ENCODE measurements at places on chromosomes 1 and 21. TPM values are rescaled to one million over a fixed set of nuclear protein-coding genes. Genes with fewer than 3 reads are reported as not detected.
A peak's percentile ranks its signal among the peaks of the same experiment; 100 is the strongest.

DNA sequence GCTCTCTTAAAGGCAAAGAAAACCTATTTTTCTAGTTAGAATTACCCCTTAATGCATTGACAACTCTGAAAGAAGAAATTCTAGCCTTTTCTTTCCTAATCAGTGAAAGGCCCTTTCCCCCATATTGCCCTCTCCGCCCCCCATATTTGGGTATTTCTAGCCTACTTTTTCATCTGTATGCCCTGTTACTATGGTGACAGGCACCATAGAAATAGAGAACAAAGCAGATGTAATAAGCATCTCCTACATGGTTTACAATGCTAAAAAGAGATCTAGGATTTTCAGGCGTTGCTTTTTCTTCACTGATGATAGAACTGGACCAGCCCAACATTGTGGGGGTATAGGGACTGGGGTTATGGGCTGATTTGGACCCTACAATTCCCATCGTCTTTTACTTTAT lies 14.5 kb downstream of the LRRC8B start:
- no peaks in the 10 kb centered on the region for H3K27me3 ChIP-seq
- peaks cover 13% of the 10 kb centered on the region for H3K36me3 ChIP-seq
- H3K4me1 ChIP-seq, result peaks cover 46% of the 10 kb centered on the region
- no peak for DNase-seq
- H3K4me3 ChIP-seq, result no peak overlapping the region
- H3K27ac ChIP-seq, result peak overlapping the region; percentile 77

GRCh38 chr1:47881505-47882442 lies 115.4 kb downstream of the TRABD2B start:
- no peak overlapping the region for H3K4me3 ChIP-seq
- no peaks in the 10 kb centered on the region for H3K36me3 ChIP-seq
- no peaks in the 10 kb centered on the region for H3K4me1 ChIP-seq
- peaks cover 6% of the 10 kb centered on the region for H3K27me3 ChIP-seq
- no peak for DNase-seq

- peak overlapping the region; percentile 95 for H3K4me3 ChIP-seq
- peak overlapping the region; percentile 100 for H3K27ac ChIP-seq
- H3K36me3 ChIP-seq, result peaks cover 6% of the 10 kb centered on the region
- H3K4me1 ChIP-seq, result peaks cover 12% of the 10 kb centered on the region
- DNase-seq, result no peak
These were observed 602 bp upstream of the UFC1 start for GRCh38 chr1:161153176-161153575.

GRCh38 chr21:42847051-42847707 lies 32.2 kb downstream of the WDR4 start:
- H3K27me3 ChIP-seq, result no peaks in the 10 kb centered on the region
- no peak overlapping the region for H3K4me3 ChIP-seq
- DNase-seq, result no peak
- H3K4me1 ChIP-seq, result peaks cover 15% of the 10 kb centered on the region
- no peaks in the 10 kb centered on the region for H3K36me3 ChIP-seq

DNA sequence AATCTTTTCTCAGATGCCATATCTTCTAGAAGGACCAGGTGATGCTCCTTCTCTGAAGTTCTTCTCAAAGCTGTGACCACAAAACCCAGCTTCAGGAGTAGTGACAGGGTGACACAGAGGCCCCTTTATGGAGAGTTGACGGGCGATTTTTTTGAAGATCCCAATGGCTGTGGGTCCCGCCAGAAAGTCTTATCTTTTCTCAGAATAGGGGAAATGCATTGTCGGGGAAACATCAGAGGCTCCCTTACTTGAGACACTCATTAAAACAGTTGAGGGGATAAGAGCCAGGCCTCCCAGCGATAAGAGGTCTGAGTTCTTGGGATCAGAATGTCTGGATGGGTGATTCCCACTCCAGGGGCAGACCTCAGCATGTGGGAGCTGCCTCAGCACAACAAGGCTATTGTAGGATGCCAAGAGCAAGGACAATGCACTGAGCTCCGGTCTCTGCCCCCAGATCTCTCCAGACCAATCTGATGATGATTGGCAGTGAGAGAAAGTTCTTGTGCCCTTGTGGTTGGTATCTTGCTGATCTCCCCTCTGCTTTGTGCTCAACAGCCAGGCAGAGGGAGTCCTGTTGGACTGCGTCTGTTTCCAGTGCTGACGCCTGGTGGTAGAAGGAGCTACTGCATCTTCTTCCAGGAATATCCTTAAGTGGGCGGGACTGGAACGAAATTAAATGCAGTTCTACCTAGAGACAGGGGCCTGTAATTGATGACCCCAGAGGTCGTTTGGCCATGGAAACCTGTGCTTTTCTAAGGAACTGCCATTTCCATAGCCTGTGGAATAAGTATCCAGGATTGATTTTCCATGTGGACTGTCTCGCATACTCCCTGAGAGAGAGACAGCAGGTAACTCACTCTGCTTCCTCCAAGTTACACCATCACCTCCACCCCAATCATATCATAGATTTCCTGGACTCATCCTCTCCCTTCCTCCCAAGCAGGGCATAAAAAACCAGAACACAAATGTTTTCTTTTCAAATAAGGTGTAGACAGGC lies 6.8 kb upstream of the ACKR1 start:
- H3K4me1 ChIP-seq, result peaks cover 38% of the 10 kb centered on the region
- no peaks in the 10 kb centered on the region for H3K36me3 ChIP-seq
- no peak overlapping the region for H3K27ac ChIP-seq
- no peak overlapping the region for H3K4me3 ChIP-seq

GRCh38 chr1:29388170-29388569 lies 151.8 kb downstream of the PTPRU start:
- no peak overlapping the region for H3K27ac ChIP-seq
- peaks cover 3% of the 10 kb centered on the region for H3K4me1 ChIP-seq
- no peak for DNase-seq
- H3K27me3 ChIP-seq, result peaks cover 48% of the 10 kb centered on the region

- H3K27ac ChIP-seq, result no peak overlapping the region
- no peaks in the 10 kb centered on the region for H3K36me3 ChIP-seq
- no peak overlapping the region for H3K4me3 ChIP-seq
- H3K27me3 ChIP-seq, result peaks cover 6% of the 10 kb centered on the region
- H3K4me1 ChIP-seq, result no peaks in the 10 kb centered on the region
These were observed 44.6 kb upstream of the SIM2 start for GRCh38 chr21:36654324-36654723.

DNA sequence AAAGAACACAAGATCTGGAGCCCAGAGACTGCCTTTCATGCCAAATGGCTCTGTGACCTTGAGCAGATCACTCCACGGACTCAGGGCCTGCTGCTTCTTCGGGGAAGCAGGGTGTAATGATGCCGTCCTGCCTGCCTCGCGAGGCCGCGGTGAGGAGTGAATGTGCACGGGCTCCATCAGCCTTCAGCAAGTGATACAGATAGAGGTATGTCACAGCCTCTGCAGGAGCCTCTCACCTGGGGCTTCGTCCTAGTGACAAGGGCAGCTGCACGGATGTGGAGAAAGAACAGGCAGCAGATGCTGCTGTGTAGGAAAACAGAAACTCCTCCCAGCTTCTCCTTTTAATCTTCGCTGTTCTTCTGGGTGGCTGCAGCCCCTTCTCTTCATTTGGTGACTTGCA lies 127.5 kb downstream of the KCNN3 start:
- peaks cover 32% of the 10 kb centered on the region for H3K4me1 ChIP-seq
- no peak overlapping the region for H3K4me3 ChIP-seq
- no peak overlapping the region for H3K27ac ChIP-seq
- H3K27me3 ChIP-seq, result no peaks in the 10 kb centered on the region
- no peaks in the 10 kb centered on the region for H3K36me3 ChIP-seq
- no peak for DNase-seq

GRCh38 chr1:185539277-185539943 lies 194.8 kb upstream of the HMCN1 start:
- DNase-seq, result no peak
- H3K27me3 ChIP-seq, result peaks cover 3% of the 10 kb centered on the region
- H3K36me3 ChIP-seq, result no peaks in the 10 kb centered on the region
- no peak overlapping the region for H3K4me3 ChIP-seq
- no peaks in the 10 kb centered on the region for H3K4me1 ChIP-seq

DNA sequence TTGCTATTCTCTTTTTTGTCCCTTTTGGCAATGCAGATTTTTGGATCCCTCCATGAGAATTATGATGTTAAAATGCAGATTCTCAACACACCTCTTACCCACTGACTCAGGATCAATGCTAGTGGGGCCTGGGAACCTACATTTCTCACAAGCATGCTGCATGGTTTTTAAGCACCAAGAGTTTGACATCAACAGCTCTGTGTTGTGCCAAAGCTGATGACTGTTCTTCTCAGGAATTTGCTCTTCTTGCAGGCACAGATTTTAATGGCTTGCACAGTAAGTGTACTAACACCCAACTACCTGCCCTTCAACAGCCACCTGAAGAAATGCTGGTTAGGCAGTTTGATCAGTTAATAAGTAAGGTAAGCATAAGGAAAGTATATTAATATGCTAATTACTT lies 468.7 kb downstream of the PTBP2 start:
- H3K27ac ChIP-seq, result no peak overlapping the region
- no peak for DNase-seq
- no peaks in the 10 kb centered on the region for H3K4me1 ChIP-seq
- peaks cover 73% of the 10 kb centered on the region for H3K36me3 ChIP-seq

GRCh38 chr1:194367121-194367520 lies 1180.7 kb upstream of the B3GALT2 start:
- H3K36me3 ChIP-seq, result no peaks in the 10 kb centered on the region
- no peak overlapping the region for H3K4me3 ChIP-seq
- no peaks in the 10 kb centered on the region for H3K27me3 ChIP-seq
- H3K27ac ChIP-seq, result no peak overlapping the region
- no peaks in the 10 kb centered on the region for H3K4me1 ChIP-seq

GRCh38 chr1:3103967-3104677 lies 35.1 kb downstream of the PRDM16 start:
- peaks cover 2% of the 10 kb centered on the region for H3K27me3 ChIP-seq
- H3K27ac ChIP-seq, result no peak overlapping the region
- no peak overlapping the region for H3K4me3 ChIP-seq
- DNase-seq, result no peak

DNA sequence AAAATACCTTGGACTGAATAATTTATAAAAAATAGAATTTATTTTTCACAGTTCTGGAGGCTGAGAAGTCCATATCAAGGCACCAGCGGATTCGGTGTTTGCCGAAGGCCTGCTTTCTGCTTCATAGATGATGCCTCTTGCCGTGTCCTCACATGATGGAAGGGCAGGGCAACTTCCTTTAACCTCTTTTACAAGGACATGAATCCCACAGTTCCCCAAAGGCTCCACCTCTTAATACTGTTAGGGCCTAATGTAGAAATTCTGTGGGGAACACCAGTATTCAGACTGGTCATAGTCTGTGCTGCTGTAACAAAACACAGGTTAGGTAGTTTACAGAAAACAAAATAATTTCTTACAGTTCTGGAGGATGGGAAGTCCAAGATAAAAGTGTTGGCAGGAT lies 25.9 kb downstream of the DYRK1A start:
- no peak for DNase-seq
- no peaks in the 10 kb centered on the region for H3K27me3 ChIP-seq
- peak overlapping the region; percentile 53 for H3K27ac ChIP-seq
- peaks cover 90% of the 10 kb centered on the region for H3K4me1 ChIP-seq

- no peak overlapping the region for H3K4me3 ChIP-seq
- DNase-seq, result no peak
- no peak overlapping the region for H3K27ac ChIP-seq
- peaks cover 4% of the 10 kb centered on the region for H3K4me1 ChIP-seq
- H3K36me3 ChIP-seq, result peaks cover 4% of the 10 kb centered on the region
These were observed 4.2 kb upstream of the ANGPTL7 start for GRCh38 chr1:11184973-11185372.

DNA sequence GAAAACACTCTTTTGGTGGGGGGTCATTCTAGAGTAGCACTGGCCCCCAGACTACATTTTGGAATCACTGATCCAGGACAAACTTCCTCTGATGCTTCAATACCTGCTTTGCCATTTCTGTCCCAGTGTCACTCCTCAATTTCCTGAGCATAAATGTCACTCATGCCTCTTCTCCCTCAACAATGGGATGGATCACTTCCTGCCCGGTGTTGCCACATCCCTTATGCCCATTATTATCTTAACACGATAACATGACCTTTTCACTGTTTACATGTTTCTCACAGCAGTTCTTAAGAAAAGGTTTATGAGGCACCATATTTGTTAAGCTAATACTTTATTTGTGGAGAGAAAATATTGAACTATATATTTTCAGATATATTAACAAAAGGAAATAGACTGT lies 3.9 kb upstream of the ITLN1 start:
- no peak overlapping the region for H3K4me3 ChIP-seq
- H3K27me3 ChIP-seq, result peaks cover 5% of the 10 kb centered on the region
- peaks cover 4% of the 10 kb centered on the region for H3K36me3 ChIP-seq
- no peak for DNase-seq

DNA sequence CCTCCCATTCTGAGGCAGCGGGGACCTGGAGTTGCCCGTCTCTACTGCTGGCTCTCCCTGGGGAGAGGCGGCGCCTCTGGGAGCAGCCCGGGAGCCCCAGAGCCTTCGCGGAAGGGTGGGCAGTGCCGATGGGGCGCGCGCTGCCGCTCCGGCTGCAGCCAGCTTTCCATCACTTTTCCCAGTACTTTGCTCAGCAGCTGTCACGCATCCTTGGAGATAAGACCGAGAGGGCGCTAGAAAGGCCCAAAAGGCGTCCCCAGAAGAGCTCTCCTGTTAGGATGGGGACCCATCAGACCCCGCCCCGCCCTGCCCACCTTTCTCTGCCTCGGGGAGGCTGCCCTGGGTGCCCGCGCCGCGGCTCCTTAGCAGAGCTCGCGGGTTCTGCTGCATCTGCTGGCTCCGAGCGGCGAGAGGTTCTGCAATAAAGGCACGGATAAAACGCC lies 534 bp downstream of the KCNH1 start:
- no peak overlapping the region for H3K27ac ChIP-seq
- peak overlapping the region; percentile 80 for H3K4me3 ChIP-seq
- H3K27me3 ChIP-seq, result peaks cover 19% of the 10 kb centered on the region

DNA sequence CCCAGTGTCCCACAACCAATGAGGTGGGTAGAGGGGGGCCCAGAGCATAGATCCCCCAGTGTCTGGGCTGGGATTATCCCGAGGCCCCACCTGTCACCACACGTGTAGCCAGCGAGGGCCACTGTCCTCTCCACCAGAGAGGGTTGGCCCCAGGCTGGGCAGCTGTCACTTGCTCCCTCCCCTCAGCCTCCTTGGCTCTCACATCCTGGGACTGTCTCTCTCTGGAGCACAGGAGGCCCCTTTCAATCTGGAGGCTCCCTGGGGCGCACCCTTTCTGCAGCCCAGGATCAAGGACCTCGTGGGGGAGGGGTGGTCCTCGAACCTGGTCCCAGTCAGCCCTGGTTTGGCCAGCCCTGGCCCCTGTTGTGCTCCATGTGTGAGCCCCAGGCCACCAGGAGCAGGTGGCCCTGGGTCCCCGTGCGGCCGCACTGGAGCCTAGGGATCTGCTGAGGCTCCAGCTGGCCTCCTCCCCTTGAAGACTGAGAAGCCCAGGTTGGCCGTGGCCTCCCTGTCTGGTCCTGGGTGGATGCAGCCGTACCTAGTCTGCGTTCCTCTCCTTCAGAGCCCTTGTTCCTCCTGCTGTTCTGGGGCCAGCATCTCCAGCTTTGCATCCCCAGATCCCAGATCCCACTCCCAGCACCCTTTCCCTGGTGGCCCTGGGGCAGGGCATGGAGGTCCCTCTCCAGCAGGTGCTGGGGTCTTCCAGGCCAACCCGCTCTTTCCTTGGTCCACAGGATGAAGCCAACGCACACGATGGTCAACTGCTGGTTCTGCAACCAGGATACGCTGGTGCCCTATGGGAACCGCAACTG lies 6.7 kb downstream of the TMEM201 start:
- no peak overlapping the region for H3K4me3 ChIP-seq
- H3K4me1 ChIP-seq, result peaks cover 13% of the 10 kb centered on the region
- H3K27me3 ChIP-seq, result no peaks in the 10 kb centered on the region
- no peak overlapping the region for H3K27ac ChIP-seq

CCDC185 gene
- not detected for total RNA-seq

MSH4 gene
- total RNA-seq, result 0.86 TPM

SPATA45 gene
- total RNA-seq, result not detected

BATF3 gene
- 0.29 TPM for total RNA-seq

LIN28A gene
- not detected for total RNA-seq

ZNF670 gene
- total RNA-seq, result 1.9 TPM

MASP2 gene
- 0.27 TPM for total RNA-seq

LEFTY2 gene
- not detected for total RNA-seq

Data from naive thymus-derived CD8-positive, alpha-beta T cell (primary cell).